ENCODE measurements at places on chromosomes 2 and 18.

DNA sequence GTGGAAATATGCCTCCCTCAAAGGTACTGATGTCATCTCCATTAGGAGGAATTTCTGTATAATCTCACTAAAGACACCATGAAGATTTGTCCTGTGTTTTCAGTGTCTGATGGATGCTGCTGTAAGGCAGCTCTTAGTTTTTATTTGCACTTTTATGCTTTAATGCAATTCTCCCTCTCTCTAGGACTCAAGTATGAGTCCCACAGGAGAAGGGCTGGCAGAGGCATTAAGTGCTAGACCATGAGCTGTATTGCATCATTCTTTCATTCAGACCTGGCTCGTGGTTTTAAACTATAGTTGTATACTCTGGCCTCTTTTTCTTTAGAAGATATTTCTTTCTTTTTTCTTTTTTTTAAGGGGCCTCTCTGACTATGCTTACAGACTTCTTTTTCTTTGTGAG is 805.6 kb downstream of the DPP10 start:
- DNase-seq = no peak

DNA sequence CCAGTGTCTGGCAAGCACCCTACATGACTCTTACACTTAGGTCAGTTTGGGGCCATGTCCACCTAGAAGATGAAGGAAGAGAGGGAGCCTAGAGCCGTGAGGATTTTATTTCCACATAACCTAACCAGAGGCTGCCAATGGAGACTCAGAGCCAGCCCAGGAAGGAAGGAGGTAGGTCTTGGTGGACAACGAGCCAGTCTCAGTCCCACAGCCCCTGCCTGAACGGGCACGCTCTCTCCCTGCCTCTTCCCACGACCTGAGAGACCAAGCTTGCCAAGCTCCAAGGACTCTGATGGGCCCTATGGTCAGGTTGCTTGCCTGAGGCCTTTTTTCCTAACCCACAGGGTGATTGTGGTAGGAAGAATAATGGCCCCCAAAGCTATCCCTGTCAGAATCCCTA is 188.4 kb downstream of the TFCP2L1 start:
- DNase-seq = no peak

DNA sequence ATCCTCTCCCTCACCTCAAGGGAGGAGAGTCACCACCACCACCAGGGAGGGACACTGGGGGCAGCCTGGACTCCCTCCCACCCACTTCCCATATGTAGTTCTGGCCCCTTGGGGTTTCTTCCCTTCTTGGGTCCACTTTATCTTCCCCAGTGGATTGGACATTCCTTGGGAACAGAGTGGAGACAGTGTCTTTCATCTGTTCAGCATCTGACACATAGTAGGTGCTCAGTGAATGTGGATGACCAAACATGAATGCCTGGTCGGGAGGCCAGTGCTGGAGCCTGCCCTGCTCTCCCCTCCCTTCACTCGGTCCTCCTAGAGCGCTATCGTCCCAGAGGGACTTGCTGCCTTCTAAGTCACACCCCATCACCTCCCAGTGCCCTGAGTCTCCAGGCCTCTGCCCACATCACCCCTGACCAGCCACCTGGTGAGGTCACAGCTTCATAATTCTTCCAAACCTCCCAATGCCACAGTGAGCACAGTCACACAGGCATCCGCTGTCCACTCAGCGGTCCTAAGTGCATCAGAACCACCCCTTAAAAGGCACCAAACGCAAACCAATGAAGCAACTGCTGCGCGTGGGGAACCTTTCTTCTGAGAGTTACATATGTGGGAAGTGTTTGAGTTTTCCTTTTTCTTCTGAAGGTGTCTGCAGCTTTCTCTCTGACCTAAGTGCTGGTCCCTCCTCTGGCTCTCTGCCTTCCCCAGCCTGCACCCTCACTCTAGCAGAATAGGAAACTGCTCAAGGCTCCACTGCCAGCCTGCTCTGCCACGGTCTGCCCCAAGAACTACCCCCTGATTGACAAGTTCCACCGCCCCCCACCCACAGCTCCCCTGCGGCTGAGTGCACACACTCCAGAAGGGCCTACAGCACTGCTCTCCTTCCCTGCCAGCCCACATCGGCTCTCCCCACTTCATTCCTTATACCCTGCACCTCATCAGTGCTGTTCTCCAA is 7.2 kb upstream of the SFXN5 start:
- DNase-seq = no peak

GRCh38 chr2:54940723-54941122 is 109.5 kb downstream of the RTN4 start:
- no peak for DNase-seq

- no peak for DNase-seq
Measured at GRCh38 chr2:235048549-235048948, 96.7 kb downstream of the SH3BP4 start.

DNA sequence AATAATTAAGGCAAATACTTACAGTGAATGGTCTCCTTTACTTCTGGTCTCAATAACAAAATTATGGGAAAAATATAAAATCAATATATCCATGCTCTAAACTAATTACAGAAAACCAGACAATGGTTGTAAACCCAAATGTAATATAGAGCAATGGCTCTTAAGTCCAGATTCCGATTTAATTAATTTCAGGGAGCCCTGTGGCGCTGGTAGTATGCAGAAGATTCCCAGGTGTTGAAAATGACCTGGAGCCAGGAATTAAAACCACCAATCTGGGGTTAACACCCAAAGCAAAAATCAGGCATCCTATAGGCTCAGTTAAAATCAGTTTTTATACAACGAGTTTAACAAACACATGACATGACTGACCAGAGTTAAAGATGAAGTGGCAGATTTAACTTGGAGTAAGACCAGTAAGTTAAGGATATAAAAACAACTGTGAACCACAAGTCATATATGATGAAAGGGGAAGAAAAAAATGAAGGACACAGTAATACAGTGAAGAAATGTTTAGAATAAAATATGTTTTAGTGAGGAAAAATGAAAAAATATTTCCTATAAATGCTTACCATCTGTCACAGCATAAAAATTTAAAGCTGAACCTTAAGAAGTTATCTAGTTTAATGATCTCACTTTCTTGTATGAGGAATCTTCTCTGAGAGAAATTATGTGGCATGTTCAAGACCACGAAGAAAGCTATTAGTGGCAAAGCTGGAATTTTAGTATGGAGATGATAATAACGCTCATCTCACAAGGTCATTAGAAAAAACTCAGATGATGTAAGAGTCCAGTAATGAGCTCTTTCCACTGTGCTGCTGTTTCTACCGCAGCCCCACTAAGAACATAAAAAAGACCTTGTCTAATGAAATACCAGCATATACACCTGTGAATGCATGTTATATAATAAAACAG is 45.8 kb upstream of the FLACC1 start:
- DNase-seq = no peak

DNA sequence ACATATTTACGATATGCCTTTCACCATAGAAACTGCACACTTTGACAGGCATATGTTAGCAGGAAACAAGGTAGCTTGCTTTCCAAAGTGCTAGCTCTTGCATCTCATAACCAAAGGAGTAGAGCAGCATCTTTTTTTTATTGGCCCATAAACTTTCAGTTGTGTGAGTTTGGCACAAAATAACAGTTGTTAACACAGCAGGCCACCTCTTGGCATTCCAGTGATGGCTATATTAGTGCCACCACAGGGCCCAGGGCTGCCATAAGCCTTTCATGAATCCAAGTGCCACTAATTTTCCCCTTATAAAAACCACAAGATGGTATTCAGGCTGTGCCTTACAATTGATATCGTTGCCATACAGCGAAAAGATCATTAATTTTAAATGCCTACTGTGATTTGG is 40.3 kb upstream of the KLF7 start:
- no peak for DNase-seq

DNA sequence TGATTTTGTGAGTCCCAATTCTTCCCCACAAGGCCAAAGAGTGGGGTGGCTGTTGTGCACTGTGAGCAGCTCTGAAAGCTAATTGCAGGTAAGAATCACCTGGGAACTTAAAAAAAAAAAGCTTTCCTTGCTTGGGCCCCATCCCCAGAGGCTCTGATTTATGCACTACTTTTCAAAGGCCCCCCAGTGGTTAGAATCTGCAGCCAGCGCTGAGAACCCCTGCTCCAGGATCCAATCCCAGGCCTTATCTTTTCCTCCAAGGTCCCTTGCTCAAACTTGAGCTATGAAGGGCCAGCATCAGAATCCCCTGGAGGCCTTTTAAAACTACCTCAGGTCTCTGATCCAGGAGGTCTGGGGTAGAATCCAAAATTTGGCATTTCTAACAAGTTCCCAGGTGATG is 156.8 kb downstream of the UXS1 start:
- no peak for DNase-seq

GRCh38 chr2:150732064-150732463 is 244.6 kb upstream of the RND3 start:
- no peak for DNase-seq

DNA sequence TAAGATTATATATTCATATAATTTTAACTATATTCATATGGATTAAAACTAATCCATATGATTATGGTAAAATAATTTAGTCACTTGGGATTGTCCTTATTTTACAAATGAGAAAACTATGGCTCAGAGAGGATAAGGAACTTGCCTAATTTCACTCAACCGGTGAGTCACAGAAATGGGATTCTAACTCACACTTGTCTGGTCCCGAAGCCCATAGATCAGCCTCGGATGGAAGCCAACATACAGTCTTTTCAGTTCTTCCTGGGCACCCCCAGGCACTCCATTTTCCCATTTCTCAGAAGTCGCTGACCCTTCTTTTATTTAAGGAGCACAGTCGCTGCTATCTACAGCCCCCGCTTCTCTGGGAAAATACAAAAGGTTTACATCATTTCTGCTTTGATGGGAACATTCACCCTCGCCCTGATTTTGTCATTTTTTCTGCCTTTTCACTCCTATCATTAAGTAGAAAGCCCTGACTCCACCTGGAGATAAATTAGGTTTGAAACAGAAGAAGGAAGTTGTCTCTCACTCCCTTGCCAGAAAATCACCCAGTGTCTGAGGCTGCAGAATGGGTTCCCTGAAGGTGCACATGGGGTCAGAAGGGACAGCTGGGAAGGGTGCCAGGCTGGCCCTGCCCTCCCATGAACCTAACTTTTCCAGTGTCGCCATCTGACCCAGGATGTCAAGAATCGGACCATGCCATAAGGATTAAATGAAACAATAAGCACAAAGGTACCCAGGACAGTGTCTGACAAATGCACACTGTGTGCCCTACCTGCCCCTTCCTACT is 36.6 kb downstream of the CYP1B1 start:
- DNase-seq = no peak

DNA sequence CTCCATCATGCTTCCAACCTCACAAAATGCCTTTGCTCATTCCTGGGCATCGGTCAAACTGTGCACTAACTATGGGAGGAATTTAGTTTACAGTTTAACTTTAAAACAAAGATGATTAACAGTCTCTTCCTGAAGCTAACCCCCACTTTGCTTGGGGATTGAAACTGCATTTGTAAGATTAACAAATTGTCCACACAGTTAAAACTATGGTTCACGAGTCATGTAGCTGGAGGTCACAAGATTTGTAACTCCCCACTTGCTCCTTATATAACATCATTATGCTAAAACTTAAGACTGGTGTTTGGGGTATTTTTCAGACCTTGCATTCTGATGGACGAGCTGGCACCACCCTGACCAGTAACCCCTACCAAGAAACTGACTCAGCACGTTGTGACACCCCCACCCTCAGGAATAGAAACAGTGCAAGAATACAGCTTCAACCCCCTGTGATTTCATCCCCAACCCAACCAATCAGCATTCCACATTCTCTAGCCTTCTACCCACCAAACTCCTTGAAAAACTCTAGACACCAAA is 252.3 kb downstream of the MBD5 start:
- DNase-seq = no peak

DNA sequence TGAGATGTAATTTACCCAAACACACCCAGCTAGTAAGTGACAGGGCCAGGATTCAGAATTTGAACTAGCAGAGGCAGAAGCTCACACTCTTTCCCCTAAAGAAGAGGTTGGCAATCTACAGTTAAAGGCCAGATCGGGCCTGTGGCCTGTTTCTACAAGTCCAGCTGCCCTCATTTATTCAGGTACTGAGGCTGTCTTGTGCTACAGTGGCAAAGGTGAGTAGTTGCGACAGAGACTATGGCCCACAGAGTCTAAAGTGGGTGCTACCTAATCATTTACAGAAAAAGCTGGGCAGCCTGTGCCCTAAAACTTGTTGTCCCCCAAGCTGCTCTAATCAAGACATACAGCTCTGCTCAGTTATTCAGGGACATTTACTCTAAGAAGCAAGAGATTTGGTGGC is 86.8 kb downstream of the RTN4 start:
- no peak for DNase-seq

- DNase-seq = no peak
Measured at GRCh38 chr2:153487448-153487847, 8.9 kb upstream of the RPRM start.

DNA sequence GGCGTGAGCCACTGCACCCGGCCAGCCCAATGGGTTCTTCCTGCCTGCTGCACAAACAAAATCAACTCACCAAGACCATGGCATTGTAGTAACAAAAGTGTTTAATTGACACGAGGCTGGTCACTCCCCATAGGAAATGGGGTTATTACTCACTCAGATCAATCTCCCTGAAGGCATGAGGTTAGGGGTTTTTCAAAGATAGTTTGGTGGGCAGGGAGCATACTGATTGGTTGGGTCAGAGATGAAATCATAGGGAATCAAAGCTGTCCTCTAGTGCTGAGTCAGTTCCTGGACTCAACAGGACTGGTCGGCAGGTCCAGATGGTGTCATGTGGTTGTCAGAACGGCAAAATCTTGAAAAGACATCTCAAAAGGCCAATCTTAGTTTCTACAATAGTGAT is 122.1 kb downstream of the TMEM17 start:
- DNase-seq = no peak

- no peak for DNase-seq
Measured at GRCh38 chr2:239369631-239370161, 31.1 kb downstream of the HDAC4 start.

DNA sequence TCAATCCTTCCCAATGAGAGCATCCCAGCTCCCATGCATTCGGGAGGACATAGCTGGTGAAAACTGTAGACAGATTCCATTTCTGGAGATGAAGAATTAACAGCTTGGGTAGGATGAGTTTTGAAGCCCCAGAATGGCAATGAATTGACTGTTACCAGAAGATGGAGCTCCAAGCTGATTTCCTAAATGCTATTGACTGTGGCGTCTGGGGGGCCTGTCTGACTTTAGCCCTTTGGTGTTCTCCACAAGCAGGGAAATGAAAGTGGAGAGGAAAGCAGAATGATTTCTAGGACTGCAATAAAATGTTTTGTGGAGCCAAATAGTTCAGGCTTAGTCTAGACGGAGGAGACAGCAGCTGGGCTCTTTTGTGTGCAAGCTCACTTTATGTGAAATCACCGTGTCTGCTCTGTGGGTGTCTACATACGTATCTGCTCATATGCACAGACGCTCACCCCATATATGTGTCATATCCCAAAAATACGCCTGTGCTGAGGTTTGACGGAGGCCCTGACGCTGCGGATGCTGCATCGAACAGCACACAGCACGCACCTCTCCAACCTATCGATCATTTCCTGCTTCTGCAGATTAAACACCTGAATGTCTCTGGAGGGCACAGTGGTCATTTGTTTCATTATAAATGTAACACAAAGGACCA is 166.4 kb upstream of the PXDN start:
- no peak for DNase-seq

GRCh38 chr2:238284802-238285515 is 3.5 kb downstream of the PER2 start:
- DNase-seq = no peak

- no peak for DNase-seq
Measured at GRCh38 chr2:180144338-180144813, 137.3 kb upstream of the CWC22 start.

All from AML-193 (cell line).